ENCODE measurements at places on chromosomes 3 and 15. TPM values are rescaled to one million over a fixed set of nuclear protein-coding genes. Genes with fewer than 3 reads are reported as not detected.

Gene RBPMS2
- 1.8 TPM for total RNA-seq

Gene FRG2C
- not detected for total RNA-seq

Gene LRRC2
- 2.2 TPM for total RNA-seq

Gene PCLAF
- 8.3 TPM for total RNA-seq

Gene CDHR4
- total RNA-seq, result not detected

Gene TRIM42
- not detected for total RNA-seq

Gene SLC9A9
- 2.5 TPM for total RNA-seq

Gene SIDT1
- total RNA-seq, result not detected

Gene OR5H1
- not detected for total RNA-seq

Gene SERINC4
- total RNA-seq, result not detected

Gene IL20RB
- 0.94 TPM for total RNA-seq

Gene PLCH1
- not detected for total RNA-seq

Gene CSPG5
- total RNA-seq, result 2.8 TPM

Gene FEZF2
- not detected for total RNA-seq

Gene SLC27A2
- not detected for total RNA-seq

Gene CSPG4
- total RNA-seq, result 595 TPM

Gene ZNF660
- 5.3 TPM for total RNA-seq

Gene KIF15
- total RNA-seq, result 2.7 TPM

Gene MUC13
- total RNA-seq, result not detected

Gene LIPH
- total RNA-seq, result 0.40 TPM

Gene CLDN16
- total RNA-seq, result not detected

Gene CD80
- not detected for total RNA-seq

Gene HCLS1
- 0.82 TPM for total RNA-seq

Gene ATP13A3
- total RNA-seq, result 92.4 TPM

Gene DNAH12
- total RNA-seq, result 0.29 TPM

Gene CTXND1
- not detected for total RNA-seq

Gene SHC4
- 61.8 TPM for total RNA-seq

Gene FBXO40
- 0.08 TPM for total RNA-seq

Gene NANOGP8
- not detected for total RNA-seq

Gene CRTC3
- total RNA-seq, result 37.7 TPM

Gene CDC25A
- total RNA-seq, result 2.7 TPM

Gene AADACL2
- total RNA-seq, result not detected

Gene SH2D7
- total RNA-seq, result not detected

Gene ELL3
- total RNA-seq, result 3.6 TPM

Gene SYNPR
- total RNA-seq, result not detected

Gene IQCF5
- not detected for total RNA-seq

Gene SMAD6
- 29.0 TPM for total RNA-seq

Gene CELF6
- 1.3 TPM for total RNA-seq

Gene CHL1
- total RNA-seq, result not detected

Gene CCK
- total RNA-seq, result not detected

Gene PLAAT1
- 0.80 TPM for total RNA-seq

Gene DHX36
- total RNA-seq, result 48.4 TPM

Gene SCN5A
- total RNA-seq, result 0.21 TPM

Gene HTD2
- total RNA-seq, result 7.2 TPM

Gene SOX14
- not detected for total RNA-seq

Gene DYNLT2B
- 19.5 TPM for total RNA-seq

Gene RNF111
- 25.8 TPM for total RNA-seq

Gene CHRD
- 1.5 TPM for total RNA-seq

Gene OCA2
- total RNA-seq, result 3.3 TPM

Gene ECE2
- not detected for total RNA-seq

Gene SLC28A1
- not detected for total RNA-seq
